ENCODE measurements at places on chromosomes 7 and 10.
A peak's percentile ranks its signal among the peaks of the same experiment; 100 is the strongest.

DNA sequence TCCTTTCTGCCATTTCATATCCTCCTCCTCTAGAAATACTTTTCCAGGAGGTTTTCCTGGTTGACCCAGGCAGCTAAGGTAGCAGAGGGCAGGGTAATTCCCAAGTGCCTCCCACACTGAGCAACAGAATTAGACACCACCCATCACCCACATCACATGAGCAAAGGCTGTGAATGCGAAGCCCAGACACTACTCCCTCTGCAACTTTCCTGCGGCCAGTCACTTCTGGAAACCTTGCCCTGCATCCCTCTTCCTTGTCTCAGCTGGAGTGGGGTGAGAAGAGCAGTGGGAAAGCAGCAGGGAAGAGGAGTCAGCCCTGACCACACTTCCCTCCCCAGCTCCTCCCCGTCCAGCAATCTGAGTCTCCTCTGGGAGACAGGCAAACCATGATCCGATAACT lies 15.2 kb downstream of the TMEM176B start:
- peak; percentile 73 for DNase-seq

GRCh38 chr7:67678419-67678818 lies 681.8 kb downstream of the TYW1 start:
- DNase-seq = no peak

DNA sequence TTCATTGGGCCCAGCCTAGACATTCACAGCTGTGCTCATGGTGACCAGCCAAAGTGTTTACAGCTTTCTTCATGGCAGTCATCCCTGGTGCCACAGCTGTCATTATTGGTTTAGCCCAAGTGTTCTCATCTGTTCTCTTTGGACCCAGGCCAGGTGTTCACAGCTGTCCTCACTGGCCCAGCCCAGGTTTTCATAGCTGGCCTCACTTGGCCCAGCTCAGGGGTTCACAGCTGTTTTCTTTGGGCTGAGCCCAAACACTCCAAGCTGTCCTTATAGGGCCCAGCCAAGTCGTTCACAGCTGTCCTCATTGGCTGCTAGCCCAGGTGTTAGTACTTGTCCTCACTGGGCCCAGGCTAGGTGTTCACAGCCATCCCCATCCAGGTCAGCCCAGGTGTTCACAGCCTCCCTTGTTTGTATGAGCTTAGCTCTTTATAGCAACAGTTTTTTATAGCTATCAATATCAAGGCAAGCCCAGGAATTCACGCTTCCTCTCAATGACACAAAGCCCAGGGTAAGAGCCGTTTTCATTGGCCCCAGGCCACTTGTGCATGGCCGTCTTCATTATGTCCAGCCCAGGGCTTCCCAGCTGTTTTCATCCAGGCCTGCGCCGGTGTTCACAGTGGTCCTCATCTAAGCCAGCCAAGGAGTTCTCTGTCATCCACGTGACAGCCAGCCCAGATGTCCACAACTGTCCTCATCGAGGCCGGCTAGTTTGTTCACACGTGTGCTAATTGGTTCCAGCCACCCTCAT lies 11.6 kb downstream of the FRG2B start:
- DNase-seq = no peak

DNA sequence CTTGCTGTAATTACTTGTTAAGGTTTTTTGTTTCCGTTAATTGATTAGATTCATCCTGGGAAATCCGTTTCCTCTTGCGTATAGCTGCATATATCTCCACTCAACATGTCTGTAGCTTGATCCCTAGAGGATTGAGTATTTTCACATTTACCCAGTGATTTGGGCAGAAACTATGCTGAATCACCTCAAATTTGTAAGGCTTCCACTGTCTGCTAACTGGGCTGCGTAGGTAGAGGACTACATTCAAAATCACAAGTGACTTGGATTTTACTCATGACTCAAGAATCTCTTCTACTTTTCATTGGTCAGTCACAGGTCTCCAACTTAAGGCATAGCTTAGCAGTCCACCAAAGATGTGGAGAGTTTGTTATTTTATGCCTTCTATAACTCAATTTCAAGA lies 141.8 kb downstream of the POLR1F start:
- no peak for DNase-seq

DNA sequence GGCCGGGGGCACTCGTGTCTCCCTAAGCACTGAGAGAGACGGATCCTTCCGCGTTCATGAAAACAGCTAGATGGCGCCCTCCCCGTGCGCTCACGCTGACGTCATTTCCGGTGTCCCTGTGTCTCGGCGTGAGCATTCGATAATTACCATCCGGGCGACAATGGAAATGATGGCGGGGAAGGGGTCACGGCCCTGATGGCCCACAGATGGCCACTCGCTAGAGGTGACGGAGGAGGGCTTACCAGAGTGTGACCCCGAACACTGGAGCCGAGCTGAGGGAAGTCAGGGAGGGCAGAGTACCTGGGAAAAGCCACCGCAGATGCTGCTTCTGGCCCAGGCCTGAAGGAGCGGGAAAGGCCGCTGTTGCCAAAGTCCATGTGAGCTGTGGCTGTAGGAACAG lies 222.9 kb downstream of the TCERG1L start:
- no peak for DNase-seq

DNA sequence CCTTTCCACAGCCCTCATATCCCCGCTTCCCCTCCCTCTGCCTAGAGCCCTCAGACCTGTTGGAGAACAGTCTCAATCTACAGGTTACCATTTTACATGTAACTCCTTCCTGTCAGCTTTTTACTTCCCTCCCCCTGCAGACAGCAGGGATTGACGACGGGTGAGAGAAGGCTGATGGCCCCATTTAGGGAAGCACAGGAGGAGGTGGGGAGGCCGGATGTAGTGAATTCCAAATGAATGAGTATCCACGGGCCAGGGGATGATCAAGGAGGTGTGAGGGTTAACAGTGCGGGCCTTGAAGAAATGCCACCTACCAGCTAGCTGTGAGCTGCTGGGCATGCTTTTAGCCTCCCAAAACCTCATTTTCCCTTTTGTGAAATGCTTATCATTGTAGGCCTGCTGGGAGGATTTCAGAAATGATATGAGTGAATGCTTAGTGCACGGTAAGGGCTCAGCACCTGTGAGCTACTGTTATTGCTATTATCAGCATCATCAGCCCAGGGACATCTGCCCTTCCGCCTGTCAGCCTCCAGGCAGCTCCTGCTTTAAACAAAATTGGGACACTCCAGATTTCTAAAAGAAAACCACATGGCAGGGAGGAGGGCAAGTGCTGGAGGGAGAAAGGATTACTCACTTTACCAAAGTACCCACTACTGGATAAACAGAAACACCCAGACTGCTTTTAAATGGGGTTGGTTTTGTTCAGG lies 6.5 kb upstream of the NANOS1 start:
- no peak for DNase-seq

- no peak for DNase-seq
Measured at GRCh38 chr7:28570970-28571288, 158.6 kb downstream of the CREB5 start.

DNA sequence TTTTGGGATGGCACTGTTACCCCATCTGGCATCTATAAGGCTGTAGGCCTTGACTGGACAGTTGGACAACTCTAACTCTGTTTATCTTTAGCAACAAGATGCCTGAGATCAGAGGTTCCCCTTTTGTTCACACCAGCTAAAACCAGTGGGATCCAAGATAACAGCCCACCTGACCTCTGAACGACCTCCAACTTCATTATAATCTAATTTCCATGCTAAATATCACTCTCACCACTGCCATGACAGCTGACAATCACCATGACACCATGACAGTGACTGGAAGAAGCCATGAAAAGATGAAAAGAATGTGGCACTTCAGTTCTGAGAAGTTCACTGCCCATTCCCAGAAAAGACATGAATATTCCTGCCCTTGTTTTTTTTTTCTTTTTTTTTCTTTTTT lies 281.4 kb upstream of the TAC1 start:
- DNase-seq = no peak

- DNase-seq = no peak
Measured at GRCh38 chr10:12511651-12512050, 162.3 kb downstream of the CAMK1D start.

DNA sequence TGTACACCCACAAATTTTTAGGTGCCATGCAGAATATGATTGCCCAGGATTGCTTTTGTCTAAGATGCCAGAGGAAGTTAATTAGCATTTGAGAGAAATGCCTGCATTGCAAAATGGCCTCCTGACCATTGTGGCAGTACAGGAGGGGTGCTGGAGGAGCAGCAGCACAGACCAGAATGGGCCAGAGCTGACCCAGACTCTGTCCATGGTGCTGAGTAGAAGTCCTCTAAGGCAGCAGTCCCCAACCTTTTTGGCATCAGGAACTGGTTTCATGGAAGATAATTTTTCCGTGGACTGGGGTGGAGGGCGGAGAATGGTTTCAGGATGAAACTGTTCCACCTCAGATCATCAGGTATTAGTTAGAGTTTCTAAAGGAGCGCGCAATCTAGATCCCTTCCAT lies 217.8 kb upstream of the AGK start:
- DNase-seq = peak; percentile 2

Measured in suppressor macrophage (primary cell).